ENCODE measurements at places on chromosomes 5 and 9.

GRCh38 chr5:34486160-34486848 is 169.8 kb upstream of the RAI14 start:
- DNase-seq = no peak

DNA sequence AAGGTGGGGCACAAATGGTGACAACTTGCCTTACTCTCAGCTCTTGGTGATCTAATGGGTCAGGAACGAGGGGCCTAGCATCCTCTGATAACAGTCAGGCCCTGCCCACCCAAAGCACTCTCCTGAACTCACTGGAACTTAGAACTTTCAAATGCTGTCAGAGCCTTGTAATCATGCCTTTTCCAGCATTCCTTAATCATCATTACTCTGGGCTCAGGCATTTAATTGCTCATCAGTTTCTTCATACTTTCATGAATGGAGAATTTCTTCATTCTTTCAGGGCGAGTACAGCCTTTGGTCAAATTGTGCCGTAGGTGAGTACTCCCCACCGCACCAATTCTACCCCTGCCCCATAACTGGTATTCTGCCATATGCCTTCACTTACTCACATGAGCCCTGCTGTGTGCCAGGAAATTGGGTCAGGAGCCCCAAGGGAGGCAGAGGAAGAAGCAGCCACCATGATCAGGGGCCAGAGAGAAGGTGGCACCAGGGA is 30.2 kb upstream of the DUSP1 start:
- DNase-seq = no peak

DNA sequence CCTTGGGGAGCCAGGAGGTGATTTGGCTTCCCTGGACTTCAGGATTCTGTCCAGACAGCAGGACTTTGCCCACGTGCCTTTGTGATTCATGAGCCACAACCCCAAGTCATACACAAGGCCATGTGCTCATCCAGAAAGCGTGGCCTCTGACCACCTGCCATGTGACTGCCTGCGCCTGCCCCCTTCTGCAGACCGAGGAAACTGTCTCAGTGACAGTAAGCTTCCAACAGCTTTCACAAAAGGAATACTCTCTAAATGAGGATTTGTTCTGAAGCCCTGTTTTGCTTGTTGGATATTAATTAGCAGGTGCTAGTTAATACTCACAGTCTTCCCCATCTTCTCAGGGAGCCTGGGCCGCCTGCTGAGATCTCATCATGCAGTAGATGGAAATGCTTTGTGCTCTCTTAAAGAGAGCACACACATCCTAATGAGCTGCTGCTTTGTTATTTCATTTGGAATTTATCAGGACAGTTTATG is 36.9 kb upstream of the ANGPTL2 start:
- no peak for DNase-seq

DNA sequence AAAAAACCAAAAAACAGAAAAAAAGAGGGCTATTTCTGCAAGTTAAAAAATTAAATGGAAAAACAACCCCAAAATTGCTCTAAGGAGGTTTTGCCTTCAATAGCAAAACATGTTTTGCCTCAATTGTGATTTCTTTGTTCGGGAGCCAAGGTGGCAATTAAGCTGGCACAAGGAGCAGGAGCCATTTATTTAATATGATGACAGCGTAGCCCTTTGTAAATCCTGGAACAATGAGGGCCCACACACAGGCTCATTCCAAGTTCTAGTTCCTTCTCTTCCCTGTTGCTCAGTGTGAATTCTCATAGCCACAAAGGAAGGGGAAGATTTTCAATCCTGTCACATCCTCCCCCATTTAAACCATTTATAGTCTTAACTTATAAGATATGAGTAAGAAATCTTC is 353.2 kb downstream of the PDE4D start:
- DNase-seq = no peak

GRCh38 chr5:172111852-172112225 is 76.2 kb downstream of the STK10 start:
- no peak for DNase-seq

DNA sequence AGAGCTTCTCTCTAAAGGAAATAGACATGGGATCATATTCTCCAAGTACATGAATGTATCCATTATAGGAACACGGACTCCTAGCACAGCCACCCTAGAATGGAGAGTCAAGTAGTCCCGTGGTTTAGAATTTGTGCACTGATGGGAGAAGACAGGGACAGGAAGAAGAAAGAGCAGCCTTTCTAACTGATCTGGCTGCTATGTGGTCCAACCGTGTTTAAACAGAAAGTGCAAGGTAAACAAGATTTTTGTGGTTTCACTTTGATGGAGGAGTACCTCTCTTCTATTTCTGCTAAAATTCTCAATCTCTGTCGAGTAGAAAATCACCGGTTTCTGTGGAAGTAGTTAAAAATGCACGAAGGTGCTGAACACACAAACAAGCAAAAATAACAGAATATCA is 171.3 kb downstream of the ST8SIA4 start:
- DNase-seq = no peak

DNA sequence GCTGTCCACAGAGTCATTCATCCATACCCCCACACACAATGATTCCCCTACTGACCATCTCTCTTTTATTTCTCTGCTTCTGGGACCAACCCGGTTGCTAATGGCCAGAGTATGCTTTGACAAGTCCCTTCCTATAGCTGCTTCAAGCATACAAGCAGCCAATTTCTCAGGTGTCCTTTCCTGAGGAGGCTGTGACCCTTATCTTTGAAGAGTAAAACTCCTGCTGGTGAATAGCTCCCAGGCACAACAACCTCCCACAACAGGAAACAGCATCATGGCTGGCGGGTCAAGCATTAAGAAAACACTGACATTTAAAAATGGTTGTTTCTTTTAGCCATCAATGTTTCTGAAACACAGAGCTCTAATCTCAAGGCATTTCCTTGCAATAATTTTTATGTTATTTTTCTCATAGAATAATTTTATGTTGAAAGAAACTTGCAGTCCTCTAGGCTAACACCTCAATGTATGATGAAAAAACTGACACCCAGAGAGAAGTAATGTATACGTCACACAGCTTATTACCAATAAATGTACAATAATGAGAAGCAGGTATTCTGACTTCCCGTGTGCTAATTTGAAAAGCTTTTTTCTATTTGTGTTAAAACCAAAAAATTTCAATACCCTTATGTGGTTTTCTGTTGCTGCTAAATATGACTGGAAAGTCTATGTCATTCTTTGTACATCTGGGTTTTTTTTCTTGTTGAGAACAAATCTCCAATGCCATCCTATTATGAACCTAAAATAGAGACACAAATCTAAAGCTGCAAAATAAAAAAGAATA is 7.5 kb upstream of the PAM start:
- no peak for DNase-seq

- no peak for DNase-seq
Observed at GRCh38 chr5:60576425-60576824, 123.5 kb downstream of the DEPDC1B start.

GRCh38 chr5:39024884-39025283 is 49.3 kb downstream of the RICTOR start:
- DNase-seq = no peak

DNA sequence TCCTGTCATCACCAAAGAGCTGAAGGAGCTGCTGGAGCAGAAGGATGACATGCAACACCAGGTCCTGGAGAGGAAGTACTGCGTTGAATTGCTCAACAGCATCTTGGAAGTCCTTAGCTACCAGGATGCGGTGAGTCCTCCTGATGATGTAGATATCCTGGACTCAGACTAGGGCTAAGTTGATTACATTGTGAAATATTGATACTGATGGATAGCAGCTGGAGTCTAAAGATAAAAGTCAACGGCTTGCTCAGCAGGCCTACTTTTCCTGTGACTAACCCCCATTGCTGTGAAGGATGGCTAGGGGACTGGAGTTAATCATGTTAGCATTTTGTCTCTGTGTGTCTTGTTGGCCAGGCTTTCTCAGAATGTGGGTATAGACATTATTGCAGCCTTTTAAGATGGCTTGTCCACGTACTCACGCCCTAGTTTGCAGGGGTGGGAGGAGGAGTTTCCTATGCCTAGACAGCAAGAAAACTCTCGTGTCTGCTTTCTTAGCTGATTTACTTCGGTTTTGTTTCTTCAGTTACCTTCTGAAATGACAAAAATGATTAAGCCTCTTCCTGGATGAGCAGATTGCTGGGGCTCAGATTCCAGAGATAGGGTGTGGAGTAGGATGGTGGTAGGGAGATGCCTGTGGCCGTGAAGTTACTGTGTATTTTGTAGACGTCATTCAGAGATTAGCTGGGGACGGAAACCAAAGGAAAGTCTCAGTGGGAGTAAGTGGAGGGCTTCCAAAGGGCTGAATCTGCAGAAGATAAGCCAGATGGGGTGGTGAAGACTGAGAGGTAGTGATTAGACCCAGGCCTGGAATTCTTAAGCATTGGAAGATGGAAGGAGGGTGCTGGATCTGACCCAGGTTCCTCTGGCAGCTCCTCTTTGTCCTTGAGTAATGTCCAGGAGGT is 166.3 kb downstream of the DOCK2 start:
- DNase-seq = no peak

GRCh38 chr9:96116275-96117064 is 185.5 kb downstream of the HSD17B3 start:
- no peak for DNase-seq

GRCh38 chr5:122292332-122292731 is 19.7 kb upstream of the SNCAIP start:
- no peak for DNase-seq

DNA sequence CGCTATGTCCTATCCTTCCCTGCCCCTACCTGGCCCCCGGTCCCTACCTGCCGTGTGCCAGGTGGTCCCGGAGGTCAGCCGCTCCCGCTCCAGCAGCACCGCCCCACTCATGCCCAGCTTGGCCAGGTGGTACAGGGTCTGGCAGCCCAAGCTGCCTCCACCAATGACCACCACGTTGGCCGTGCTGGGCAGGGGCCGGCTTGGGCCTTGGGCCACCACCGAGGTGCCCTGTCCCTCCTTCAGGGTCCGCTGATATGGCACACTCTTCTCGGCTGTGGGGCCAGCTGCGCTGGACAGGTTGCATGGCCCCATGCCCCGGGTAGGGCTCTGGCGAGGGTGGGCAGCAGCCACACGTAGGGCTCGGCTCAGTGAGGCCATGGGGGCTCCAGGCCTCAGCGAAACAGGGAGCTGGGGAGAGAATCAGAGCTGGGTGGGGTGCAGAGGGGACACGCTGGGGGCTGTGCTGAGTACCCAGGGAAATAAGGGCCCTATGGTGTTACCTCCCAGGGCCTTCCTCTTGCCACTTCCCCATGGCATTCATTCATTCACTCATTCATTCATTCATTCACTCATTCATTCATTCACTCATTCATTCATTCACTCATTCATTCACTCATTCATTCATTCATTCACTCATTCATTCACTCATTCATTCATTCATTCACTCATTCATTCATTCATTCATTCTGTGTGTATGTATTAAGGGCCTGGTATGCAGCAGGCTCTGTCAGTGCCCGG is 4.2 kb downstream of the SARDH start:
- DNase-seq = no peak

DNA sequence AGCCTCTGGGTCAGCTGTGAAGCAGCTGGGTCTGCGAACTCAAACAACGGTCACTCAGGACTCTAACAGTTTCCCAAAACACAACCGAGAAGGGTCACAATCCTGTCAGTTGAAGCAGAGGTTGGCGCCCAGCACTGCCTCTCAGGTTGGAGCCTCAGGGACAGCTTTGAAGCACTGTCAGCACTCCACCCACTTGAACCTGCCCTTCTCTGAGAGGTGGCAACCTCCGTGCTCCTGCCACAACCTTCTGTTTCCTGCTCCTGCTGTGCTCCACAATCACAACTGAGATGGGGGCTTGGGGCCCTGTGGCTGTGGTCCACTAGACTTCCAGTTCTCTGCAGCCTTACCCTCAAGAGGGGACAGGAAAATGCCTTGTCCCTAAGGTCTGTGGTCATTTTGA is 21.7 kb upstream of the LCP2 start:
- no peak for DNase-seq

GRCh38 chr9:131270171-131271015 is 5.9 kb downstream of the FAM78A start:
- no peak for DNase-seq

GRCh38 chr5:174733836-174734235 is 9.5 kb downstream of the MSX2 start:
- DNase-seq = no peak

DNA sequence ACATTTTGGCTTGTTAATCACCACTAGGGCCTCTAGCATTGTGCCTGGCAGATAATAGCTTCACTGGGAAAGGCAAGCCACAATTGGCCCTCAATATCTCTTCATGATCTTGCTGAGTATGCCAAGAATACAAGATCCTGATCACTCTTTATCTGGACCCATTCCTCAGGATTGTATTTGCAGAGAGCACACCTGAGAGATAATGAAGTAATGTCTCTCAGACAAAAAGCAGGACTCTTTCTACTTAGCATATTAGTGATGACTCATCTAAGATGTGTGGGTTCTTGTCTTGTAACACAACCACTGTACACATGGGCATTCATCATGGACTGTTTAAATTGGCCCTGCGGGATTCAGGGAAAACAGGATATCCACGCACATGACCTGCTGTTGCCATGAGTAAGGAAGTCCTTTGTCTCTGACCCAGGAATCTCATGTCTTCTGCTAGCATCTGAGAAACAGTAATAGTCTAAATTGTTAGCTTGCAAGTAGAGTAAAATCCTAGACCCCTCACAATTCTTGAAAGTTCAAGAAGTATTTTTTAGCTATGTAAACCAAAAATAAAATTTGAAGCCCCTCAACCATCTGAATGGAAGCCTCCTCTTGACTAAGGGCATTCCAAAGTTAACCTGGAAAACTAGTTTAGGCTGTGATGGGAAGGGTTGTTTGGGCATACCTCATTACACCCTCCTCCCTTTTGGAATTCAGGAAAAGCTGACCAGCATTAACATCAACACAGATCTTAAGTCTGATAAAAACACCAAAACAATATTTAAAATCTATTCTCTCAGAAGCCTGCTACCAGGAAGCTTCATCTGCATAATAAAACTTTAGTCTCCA is 28.0 kb upstream of the NFIL3 start:
- DNase-seq = no peak

GRCh38 chr9:2496934-2497333 is 124.7 kb upstream of the VLDLR start:
- no peak for DNase-seq

DNA sequence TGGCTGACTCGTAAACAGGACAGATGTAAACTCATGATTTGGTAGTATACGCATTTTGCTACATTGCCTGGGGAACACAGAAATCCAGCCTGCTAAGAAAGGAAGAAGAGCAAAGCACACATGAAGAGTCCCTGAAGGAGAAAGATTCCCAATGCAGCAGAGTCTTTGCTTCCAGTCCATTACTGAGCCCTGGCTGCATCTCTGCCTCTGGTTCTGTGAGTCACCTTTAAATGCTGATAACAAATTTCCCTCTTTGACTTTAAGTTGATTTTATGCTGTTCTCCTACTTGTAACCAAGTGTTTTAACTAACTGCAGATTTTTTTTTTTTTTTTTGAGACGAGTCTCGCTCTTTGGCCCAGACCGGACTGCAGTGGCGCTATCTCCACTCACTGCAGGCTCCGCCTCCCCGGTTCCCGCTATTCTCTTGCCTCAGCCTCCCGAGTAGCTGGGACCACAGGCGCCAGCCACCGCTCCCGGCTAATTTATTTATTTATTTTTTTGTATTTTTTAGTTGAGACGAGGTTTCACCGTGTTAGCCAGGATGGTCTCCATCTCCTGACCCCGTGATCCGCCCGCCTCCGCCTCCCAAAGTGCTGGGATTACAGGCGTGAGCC is 8.5 kb upstream of the PRXL2C start:
- DNase-seq = no peak

GRCh38 chr5:72121780-72122445 is 14.6 kb downstream of the MAP1B start:
- no peak for DNase-seq

All from cortex of kidney (tissue), 1 donor.